ENCODE measurements at places on chromosomes 2 and 18. TPM values are rescaled to one million over a fixed set of nuclear protein-coding genes. Genes with fewer than 3 reads are reported as not detected.

The OR6B2 gene
- total RNA-seq, result not detected

- no peak for DNase-seq
Observed at GRCh38 chr18:23550898-23551297, 35.4 kb downstream of the NPC1 start.

DNA sequence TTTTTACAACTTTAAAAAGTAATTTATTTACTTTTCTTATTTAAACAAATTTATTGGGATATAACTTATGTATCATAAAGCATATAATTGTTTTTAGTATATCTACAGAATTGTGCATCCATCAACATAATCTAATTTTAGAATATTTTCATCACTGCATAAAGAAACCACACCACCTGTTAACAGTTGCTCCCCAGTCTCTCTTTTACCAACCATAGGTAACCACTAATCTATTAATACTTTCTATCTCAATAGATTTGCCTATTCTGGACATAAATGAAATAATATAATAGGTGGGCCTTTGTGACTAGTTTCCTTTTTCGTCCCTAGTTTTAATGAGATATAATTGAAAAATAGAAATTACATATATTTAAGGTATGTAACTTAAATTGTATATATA, 90.6 kb downstream of the ADAM23 start:
- no peak for DNase-seq

DNA sequence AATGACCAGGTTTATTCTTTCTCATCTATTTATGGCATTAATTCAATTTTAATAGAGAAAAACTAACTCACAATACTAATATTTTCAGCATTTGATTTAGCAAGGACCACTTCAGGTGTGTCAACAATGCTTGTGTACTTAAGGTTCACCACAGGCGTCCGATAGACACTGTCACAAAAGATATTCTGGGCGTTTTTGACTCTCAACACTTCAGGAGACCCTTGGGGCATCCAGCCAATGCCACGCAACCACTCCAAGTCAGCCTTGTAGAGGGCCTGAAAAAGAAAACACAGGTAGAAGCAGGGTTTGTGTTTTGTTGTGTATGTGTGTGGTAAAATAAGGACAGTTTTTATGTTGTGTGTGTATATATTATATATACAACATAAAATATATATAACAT, 158.2 kb downstream of the NEB start:
- DNase-seq, result no peak

DNA sequence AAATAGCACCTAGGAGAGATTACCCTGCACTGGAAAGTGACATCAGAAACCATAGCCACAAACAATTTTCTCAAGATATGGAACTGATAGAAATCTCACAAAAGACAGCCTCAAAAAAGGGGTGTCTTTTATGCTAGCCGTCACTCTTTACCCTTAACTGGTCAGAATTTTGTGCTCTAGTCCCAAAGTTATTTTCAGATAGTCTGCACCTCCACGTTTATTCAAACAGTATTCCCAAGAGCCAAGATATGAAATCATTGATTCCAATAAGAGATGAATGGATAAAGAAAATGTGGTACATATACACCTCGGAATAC, 23.5 kb upstream of the PMAIP1 start:
- DNase-seq, result no peak

GRCh38 chr2:187102381-187102780, 253.4 kb upstream of the ZSWIM2 start:
- DNase-seq, result no peak

- DNase-seq, result no peak
Observed at GRCh38 chr2:134594399-134594798, 124.4 kb downstream of the TMEM163 start.

DNA sequence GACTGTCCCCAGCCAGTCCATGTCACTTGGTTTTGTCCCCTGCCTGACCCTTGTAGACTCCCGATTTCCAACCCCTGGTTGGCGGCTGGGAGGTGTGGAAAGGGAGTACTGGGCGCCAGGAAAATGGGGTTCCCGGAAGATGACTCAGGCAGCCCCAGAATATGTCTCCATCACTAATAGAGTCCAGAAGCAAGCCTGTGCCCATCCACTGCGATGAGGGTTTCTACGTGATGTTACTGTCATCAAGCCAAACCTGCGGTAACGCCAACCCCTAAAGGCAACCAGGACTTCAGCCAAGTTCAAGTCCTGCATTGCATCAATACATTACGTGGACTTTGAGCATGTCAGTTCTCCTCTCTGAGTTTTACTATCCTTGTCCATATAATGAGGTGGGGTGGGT, 62.0 kb upstream of the TAF1B start:
- no peak for DNase-seq

All from dermis microvascular lymphatic vessel endothelial cell (primary cell).